Activated CD4-positive, CD25-positive, alpha-beta regulatory T cell (primary cell): ENCODE measurements at places on chromosomes 1 and 21.

- DNase-seq, result no peak
Measured at GRCh38 chr1:160618763-160619274, 28.0 kb downstream of the SLAMF1 start.

DNA sequence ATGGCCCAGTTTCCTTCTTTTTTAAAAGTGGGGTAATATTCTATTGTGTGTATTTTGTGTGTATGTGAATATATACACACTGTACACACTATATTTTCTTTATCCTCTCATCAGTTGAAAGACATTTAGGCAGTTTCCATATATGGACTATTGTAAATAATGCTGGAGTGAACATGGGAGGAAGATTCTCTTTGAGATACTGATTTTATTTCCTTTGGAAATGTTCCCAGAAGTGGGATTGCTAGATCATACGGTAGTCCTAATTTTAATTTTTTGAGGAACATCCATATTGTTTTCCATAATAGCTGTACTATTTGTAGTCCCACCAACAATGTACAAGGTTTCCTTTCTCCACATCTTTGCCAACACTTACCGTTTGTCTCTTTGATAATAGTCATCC is 51.0 kb downstream of the F3 start:
- no peak for DNase-seq

GRCh38 chr1:245084551-245084950 is 70.2 kb upstream of the KIF26B start:
- DNase-seq, result no peak

GRCh38 chr1:86774305-86775295 is 70.2 kb downstream of the SH3GLB1 start:
- no peak for DNase-seq

- no peak for DNase-seq
Measured at GRCh38 chr1:177865807-177866206, 104.1 kb downstream of the SEC16B start.

GRCh38 chr1:11842154-11843041 is 5.2 kb downstream of the NPPA start:
- no peak for DNase-seq
